ENCODE measurements at places on chromosomes 6 and 20. TPM values are rescaled to one million over a fixed set of nuclear protein-coding genes. Genes with fewer than 3 reads are reported as not detected.

Gene PLA2G7
- polyA plus RNA-seq: not detected

Gene OPN5
- not detected for polyA plus RNA-seq

Gene MMP24
- polyA plus RNA-seq: 0.18 TPM

Gene CST7
- polyA plus RNA-seq: 889 TPM

Gene MUC21
- not detected for polyA plus RNA-seq

Gene TXLNB
- 0.35 TPM for polyA plus RNA-seq

Measured in CD8-positive, alpha-beta memory T cell (primary cell).